ENCODE measurements at places on chromosomes 1 and 21.
A peak's percentile ranks its signal among the peaks of the same experiment; 100 is the strongest.

DNA sequence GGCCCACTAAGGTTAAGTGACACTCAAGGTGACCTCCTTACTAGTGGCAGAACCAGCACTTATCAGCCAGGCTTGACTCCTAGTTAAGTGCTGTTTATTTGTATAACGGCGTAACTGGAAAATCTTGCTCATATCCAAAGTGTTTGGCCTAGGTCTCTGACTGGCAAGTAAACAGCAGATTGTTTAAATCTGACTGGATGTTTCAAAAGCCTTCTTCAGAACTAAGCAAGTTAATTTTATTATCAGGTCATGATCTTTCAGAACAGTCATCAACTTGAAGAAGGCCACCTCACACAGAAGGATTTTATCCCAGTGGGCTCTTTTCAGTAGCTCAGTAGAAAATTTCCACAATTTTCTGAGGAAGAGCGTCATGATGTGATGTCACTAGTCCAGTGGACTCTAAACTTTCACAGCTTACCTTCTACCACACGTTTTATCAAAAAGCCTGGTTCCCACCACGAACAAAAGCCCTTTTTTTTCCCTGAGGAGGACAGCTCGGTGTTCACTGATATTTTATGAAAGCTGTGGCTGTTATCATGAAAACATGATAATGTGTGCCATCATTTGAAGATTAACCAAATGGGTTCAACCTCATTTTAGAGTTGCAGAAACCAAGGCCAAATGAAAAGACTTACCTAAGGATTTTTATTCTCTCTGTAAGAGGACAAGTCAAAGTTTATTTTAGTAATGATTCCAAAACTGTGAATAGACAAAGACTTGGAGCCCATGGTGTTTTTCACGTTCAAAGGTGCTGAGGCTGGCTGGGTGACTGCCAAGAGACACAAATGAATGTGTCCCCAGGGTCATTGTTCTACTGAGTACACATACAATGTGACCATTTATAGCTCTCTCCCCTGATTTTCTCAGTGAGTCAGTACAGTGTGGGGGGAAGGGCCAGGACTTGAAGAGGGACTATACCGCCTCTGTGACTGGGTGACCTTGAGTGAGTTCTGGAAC is 9.1 kb downstream of the SGIP1 start:
- DNase-seq: peak; percentile 43

GRCh38 chr1:80448081-80448480 is 1352.7 kb upstream of the ADGRL2 start:
- no peak for DNase-seq

- DNase-seq: no peak
Observed at GRCh38 chr1:24417681-24418080, 2.1 kb downstream of the NIPAL3 start.

GRCh38 chr1:119808491-119808890 is 2.8 kb downstream of the REG4 start:
- DNase-seq: no peak

- no peak for DNase-seq
Observed at GRCh38 chr1:64537942-64538341, 68.0 kb downstream of the CACHD1 start.

DNA sequence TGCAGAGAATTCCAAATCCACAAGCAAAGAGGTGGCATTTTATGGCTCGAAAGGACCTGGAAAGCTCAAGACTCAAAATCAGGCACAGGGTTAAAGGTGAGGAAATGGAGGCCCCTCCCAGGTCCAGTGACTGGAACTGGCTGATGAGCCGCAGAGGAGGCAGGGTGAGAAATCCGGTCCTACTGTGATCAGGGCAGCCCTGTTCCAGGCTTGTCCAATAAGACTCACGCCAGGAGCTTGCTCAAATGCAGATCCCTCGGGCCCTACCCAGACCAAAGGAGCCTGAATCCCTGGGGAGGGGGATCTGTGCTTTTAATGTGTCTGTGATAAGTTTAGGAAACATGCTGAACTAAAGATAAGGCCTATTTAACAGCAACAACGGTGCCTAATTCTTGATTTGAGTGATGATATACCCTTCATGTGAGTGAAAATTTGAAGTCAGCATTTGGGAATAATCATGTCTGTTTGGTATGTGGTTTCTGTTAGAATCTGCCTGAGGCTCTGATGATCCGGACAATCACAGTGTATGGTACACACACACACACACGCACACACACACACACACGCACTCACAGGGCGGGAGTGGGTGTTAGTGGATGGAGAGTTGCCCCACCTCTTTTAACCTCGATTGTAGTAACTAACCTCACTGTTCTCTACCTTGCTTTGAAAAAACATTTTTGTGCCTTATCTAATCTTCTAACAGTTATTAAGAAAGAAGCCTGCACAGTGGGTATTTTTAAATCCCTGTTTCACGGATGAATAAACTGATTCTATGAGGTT is 54.1 kb upstream of the LYST start:
- no peak for DNase-seq

DNA sequence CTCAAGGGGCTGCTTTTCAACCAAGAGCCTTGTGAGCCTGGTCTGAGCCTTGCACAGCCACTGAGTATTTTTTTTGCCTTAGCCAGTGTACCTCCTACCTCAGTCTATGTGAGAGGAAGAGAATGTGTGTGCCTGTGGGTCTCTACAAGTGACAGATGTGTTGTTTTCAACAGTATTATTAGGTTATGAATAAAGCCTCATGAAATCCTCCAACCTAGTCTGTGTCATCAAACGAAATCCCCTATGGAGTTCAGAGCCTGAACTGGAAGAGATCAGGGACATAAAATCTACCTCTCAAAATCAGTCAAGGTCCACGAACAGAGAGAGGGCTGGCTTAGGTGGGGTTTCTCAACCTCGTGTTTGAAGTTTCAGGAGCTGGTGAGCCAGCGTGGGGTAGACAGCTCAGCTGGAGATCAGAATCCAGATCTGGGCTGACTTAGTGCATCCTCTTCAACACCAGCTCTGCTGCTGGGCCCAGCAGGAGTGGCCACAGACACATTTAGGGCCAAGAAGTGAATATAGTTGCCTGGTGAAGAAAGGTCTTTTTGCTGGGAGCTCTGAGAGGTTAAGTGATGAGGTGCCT is 8.2 kb downstream of the XKR8 start:
- no peak for DNase-seq

All from A172 (cell line).